ENCODE measurements at places on chromosomes 7 and 10.

DNA sequence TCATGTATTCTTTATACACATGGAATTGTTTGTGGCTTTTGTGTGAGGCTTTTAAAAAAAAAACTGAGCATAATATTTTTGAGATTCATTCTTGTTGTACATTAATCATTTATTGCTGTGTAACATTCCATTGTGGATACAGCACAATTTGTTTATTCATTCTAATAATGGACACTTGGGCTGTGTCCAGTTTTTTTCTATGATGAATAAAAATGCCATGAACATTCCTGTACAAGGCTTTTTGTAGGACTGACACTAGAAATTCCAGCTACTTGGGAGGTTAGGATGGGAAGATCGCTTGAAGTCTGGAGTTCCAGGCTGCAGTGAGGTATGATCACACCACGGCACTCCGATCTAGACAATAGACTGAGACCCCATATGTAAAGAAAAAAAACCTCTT, 254.3 kb upstream of the CACNA2D1 start:
- DNase-seq, result no peak

DNA sequence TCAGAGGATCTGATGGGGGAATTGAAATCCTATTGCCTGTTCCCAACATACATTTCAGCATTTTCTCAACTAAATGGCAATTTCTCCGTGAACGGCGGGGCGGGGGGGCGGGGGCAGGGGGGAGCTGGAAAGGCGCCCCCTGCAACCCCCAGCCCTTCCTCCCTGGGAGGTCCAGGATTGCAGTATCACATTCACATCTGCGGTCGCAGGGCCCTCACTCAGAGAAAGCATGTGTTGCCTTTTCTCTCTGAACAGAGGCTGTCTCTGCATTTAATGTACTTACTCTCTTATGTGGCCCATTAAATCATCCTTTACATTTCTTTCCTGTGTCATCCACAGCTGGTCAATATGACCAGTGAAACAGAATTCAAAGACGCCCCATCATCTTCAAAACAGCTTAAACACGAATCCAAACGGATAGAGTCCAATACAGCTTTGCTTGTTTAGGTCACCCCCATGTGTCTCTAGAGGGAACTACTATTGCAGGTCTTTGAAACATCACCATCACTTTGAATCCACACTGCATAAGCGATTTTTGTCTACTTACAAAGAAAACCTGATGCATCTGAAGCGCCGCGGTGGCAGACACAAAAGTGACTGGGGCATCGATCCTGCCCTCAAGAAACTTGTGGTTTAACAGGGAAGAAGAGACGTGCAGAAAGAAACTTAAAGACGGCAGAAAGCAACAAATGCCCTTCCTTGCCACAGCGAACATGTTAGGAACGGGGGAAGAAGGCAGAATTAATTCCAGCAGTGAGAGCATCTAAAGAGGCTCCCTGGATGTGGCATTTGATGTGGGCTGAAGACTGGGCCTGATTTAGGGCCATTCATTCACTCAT, 17.0 kb upstream of the ECHDC3 start:
- DNase-seq, result no peak

- DNase-seq, result no peak
Measured at GRCh38 chr10:95397747-95398146, 106.9 kb upstream of the PDLIM1 start.

DNA sequence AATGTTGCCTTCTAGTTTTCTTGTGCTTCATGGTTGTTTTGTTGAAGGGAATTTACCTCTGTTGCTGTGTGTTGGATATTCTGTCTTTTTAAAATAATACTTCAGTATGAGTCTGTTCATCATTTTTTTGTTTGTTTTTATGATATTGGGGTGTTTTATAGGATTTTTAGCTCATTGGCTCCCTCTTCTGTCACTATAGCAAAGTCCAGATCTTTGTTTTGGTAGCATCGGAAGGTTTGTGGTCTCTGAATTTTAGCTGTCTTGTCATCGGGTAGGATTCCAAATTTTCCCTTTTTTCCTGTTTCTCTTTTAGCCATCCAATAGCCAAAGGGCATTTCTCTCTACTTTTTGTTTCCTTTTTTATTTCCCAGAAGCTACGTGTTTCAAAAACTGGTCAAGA, 91.4 kb downstream of the EXOC4 start:
- DNase-seq, result no peak

GRCh38 chr7:11161499-11161898, 187.8 kb downstream of the PHF14 start:
- DNase-seq, result no peak

DNA sequence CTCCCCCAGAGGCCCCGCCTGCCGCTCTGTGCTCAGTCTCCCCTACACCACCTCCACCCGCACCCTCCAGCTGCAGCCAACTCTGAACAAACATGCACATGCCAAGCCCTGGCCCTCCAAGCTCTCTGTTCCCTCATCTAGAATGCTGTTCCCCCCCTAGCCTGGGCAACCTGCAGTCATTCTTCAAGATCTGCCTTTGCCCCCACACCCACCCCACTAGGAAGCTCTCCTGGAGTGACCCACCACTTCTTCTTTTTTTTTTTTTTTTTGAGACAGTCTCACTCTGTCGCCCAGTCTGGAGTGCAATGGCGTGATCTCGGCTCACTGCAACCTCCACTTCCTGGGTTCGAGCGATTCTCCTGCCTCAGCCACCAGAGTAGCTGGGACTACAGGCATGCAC, 13.7 kb downstream of the MYL10 start:
- no peak for DNase-seq

DNA sequence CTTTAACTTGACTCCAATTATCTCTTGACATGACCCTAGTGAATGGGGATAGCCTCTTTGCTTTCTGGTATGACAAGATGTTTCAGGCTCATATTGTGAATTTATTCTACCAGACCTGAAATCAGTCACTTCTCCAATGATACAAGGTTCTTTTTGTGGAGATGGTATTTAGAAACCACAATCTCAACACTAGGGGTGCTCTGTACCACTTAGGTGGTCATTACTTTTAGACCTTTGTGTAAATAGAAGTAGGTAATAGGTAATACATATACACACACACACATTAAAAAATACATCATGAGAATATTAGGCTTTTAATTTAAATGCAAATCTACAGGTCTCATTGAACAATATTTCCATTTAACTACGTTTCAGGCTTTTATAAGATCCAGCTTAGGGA, 199.0 kb upstream of the RHOBTB1 start:
- no peak for DNase-seq

DNA sequence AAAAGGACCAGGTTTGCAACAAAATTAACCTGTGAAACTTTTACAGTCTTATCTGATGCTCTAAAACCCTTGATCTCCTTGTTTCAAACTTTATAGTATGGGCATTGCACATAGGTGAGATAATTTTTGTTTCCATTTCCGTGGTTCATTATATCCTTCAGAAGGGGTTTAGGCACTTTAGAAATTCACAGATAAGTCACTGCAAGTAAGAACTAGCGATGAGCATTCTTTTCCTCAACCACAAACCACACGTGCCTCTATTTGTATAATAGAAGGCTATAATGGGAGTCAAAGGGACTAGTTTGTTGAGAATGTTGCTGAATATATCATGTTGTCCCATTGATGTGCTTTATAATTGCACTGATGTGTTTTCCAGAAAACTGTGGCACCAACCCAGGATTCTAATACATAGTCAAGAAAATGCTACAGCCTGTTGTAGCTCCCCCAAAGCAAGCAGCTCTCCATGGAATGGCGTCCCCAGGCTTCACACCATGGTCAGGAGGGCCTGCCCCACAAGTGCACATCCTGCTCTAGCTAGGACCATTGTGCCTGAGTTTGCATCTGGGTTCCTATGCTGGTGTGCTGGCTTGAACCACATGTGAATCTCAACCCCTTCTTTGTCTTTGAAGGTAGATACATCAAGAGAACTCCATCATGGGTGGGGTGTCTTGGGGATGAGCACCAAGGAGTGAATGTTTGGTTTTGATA, 14.0 kb upstream of the ATXN7L1 start:
- no peak for DNase-seq

GRCh38 chr7:82444220-82444909, 788 bp upstream of the CACNA2D1 start:
- DNase-seq, result no peak

GRCh38 chr7:1499367-1500029, 4.7 kb downstream of the INTS1 start:
- no peak for DNase-seq

DNA sequence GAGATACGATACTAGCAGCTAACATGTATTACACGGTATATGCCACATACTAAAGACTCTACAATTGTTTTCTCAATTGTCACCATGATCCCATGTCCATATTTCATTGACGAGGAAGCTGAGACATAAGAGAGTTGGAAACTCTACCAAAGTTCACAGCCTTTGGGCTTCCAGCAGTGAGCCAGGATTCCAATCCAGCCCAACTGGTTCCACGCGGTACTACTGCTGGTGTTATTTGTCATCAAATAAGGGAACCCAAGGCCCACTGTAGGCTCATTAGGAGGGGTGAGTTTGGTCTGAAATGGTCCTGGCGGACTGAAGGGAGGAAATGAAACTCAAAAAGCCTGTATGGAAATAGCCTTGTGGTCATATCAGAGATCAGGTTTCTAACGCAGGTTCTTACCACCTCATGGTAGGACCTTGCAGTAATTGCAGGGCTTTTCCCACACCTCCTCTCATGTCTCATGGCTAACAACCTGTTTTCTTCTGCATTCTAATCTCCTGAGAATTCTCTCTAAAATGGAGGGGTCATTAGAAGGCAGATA, 814.6 kb downstream of the LRMDA start:
- no peak for DNase-seq

DNA sequence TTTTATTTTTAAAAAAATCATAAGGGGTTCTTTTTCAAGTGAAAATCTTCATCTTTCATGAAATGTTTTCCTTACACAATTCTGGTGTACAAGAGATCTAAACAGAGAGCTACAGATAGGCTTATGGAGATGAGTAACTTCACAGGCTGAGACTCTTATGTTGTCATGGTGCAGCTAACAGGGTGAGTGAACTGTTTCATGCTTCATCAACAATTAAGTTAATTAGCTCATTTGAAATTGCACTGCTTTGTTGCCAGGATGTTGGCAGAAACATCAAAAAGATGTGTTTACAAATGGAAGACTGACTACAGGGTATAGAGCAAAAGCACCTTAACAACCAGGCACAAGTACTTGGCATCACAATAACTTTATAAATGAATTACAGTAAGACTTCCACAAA, 230.8 kb downstream of the FOXP2 start:
- DNase-seq, result no peak

DNA sequence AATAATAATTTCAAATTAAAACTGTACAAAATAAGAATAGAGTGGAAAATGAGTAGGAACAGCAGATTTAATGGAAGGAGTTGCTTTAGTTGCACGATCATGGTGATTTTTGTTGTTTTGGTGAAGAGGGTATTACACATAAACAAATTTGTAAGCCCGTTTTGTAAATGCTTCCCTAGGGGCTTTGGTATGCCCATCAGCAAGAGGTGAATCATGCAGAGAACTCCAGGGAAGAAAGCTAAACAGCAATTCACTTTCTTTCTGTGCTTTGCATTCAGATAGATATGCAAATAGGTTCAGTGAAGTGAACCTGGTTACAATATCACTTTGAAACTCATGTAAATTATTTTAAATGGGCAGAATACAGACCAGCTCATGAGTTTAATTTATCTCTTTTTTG, 422.2 kb upstream of the MTPN start:
- DNase-seq, result no peak

DNA sequence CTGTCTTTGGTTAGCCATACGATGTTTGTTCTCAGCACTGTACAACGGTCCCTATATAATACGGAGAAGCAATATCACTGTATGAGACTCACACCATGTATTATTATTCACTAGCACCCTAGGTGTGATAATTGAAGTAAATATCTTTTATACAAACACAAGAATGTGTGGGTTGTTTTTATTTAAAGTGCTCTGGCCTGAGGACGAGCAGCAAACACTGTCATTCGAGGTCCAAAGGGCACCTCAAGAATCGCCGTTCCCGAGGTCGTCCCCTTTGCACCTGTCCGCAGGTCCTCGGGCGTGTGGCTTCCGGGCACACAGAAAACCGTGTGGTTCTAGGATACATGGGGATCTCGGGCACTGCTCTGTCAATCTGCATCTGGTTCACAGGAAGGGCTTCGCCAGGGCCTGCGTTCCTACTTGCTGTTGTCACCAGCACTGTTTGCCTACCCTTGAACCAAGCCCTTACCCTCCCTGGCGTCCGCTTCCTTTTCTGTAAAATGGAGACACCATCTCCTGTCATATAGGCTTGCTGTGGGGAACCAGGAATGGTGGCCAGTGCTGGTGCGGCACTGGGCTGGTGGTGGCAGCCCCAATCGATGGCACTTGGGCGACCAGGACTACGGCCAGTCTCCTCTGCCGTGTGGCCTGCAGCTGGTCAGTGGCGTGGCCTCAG, 28.5 kb upstream of the SH2B2 start:
- DNase-seq, result no peak

DNA sequence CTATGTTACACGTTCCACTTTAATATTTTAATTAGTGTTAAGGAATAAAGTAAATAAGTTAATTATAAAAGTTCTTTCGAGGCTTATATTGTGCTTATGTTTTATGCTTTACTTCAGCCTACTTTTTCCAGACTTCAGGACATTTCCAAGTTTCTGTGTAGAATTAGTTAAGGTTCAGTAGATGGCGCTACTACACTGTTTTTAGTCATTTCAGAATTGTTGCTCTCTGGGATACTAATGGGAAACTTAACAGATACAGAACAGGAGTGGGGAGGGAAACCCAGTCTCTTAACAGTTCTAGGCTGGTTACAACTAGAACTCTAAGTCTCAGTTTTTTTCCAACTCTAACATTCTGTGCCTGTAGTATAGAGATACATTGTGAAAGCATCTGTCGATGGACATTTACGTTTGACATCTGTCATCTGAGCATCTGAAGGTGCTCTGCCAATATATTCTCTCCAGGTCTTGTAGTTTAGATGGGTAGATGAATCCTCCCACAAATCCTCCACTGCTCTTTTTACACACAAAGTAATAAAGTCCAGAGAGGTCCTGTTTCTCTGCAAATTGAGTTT, 56.8 kb upstream of the FAM171A1 start:
- DNase-seq, result no peak

DNA sequence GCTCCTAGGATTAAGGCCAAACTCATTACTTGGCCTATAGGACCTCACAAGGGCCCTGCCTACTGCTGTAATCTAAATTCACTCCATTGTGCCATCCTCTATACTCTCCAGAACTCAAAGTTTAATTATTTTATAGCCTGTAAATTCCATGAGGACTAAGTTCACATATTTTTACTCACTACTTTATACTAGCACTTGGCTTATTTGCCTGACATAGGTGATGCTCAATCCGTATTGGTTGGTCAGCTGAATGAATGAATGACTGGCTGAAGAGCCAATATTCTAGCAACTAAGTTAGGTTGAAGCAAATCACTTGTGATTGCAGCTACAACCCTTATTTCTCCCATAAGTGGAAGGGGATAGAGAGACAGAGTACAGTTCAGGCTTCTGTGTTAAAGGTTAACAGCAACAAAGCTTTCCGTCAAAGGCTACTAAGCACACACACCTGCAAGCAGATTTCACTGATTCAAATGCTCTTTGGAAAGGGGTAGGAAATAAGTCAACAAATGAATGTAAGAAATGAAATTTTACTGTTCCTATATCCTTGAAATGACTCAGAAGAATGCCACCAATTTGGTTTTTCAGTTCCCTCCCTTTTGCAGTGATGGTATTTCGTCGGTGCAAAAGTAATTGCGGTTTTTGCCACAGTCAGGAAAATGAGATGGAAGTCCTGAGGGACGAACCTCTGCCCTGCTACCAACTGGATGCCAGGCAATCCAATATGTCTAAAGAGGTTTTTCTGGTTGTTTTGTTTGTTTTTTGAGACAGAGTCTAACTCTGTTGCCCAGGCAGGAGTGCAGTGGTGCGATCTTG, 120.7 kb downstream of the COL28A1 start:
- DNase-seq, result no peak
